ENCODE measurements at places on chromosomes 11 and 22.

- DNase-seq = no peak
These were observed 505.2 kb downstream of the NTM start for GRCh38 chr11:131875611-131876010.

GRCh38 chr22:46102752-46103151, 47.6 kb upstream of the PPARA start:
- no peak for DNase-seq

DNA sequence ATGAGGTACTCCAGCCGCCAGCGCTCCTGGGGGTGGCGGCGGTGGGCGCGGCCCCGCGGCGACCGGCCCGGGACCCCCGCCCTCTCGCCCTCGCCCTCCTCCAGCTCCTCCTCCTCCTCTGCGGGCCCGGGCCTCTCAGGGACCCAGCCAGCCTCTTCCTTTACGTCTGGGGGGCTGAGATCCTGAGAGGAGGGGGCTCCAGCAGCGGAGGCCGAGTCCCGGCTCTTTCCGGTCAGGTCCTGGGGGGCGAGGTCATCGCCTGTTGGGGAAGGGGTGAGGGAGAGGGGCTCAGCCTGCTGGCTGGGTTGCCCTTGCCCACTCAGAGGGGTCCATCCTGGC, 4.3 kb downstream of the ZFTA start:
- DNase-seq = no peak

DNA sequence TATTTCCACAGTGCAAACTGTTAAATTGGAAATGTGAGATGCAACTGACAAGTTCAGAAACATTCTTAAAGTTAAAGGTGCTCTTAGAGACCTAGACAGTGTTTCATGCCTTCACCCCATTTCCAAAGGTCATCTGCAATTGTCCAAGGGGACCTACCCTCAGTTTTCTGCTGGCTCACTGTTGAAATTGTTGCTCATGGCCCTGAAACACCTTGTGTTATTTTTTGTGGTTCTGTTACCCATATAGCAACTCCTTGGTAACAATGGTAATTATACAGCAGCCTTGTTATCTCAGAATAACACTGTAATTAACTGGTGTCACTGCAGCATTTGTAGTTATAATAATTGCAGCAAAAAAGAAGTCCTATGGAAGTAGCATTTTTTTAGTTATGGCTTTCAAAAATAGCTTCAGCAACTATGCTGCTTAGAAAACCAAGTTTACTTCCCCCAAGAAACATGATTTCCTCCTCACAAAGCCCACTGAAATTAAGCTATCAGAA, 49.2 kb upstream of the CCDC34 start:
- DNase-seq = no peak

GRCh38 chr11:34977089-34977912, 60.9 kb downstream of the PDHX start:
- DNase-seq = no peak

DNA sequence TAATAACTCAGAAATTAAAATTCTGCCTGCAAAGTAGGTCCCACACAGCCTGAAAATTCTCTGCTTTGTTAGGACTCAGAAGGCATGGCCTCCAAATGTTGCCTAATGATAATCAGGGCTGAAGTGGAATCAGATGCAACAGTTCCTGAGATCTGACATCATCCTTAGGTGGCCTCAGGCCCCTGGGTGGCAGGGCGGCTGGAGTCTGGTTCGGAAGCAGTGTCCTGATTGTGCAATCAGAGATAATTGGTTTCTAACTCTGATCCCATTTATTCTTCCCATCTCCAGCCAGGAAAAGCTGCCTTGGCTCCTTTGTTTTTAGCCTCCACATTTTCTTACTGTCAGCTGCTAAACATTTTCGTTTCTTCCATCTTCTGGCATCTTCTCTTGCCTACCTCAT, 399.3 kb downstream of the OPCML start:
- DNase-seq = no peak

DNA sequence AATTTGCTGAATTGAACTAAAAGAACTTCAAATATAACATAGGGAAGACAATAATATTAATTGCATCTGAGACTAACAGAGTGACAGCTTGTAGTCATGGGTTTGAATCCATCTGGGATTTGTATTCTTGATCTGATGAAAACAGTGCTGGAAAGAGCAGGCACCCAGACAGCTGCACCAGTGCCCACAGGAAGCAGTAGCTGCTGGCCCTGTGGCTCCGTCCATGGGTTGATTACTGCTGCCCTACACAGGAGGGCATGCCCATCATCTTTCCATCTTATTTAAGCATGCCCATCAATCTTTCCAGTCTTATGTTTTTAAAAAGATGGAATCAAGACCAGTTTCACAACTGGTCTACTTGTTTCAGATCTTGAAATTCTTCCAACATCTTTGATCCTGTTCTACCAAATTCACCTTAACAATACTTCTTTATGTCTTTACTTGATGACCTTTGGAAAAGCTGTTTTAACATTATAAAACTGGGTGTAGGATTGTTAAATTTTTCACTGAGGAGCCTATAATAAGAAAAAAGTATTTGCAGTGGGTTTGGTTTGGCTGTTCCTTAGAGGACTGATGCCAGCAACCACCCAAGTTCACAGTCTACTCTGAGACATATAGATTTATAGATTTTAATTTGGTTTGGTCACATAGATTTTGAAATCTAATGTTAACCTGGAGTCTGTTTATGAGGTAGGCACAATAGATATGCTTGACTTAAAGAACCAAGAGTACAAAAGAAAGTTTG, 761 bp upstream of the NXPE4 start:
- no peak for DNase-seq
